ENCODE measurements at places on chromosomes 16 and 17. TPM values are rescaled to one million over a fixed set of nuclear protein-coding genes. Genes with fewer than 3 reads are reported as not detected.

The SLFN13 gene
- 0.65 TPM for total RNA-seq

The CACNG5 gene
- total RNA-seq, result not detected

The EXOC3L1 gene
- 33.8 TPM for total RNA-seq

The ZNF18 gene
- 8.5 TPM for total RNA-seq

The CBX4 gene
- total RNA-seq, result 7.2 TPM

The TMC8 gene
- 0.20 TPM for total RNA-seq

The FSCN2 gene
- 0.44 TPM for total RNA-seq

The ARHGAP44 gene
- total RNA-seq, result 0.22 TPM

The RDM1 gene
- not detected for total RNA-seq

The RNF43 gene
- not detected for total RNA-seq

The SEC14L5 gene
- total RNA-seq, result under 0.01 TPM

The KRTAP17-1 gene
- total RNA-seq, result not detected

The CLEC3A gene
- not detected for total RNA-seq

The KRT23 gene
- 1.6 TPM for total RNA-seq

The CDR2L gene
- total RNA-seq, result 5.7 TPM

The CENPV gene
- total RNA-seq, result 2.8 TPM

The FBXL16 gene
- total RNA-seq, result under 0.01 TPM

The SCN4A gene
- total RNA-seq, result not detected

The KRT32 gene
- total RNA-seq, result not detected

The KCNJ16 gene
- under 0.01 TPM for total RNA-seq

The HLF gene
- not detected for total RNA-seq

The SDF2 gene
- 61.7 TPM for total RNA-seq

The ZNF469 gene
- total RNA-seq, result 0.44 TPM

The KRT27 gene
- total RNA-seq, result not detected
